ENCODE measurements at places on chromosomes 3 and 15.

GRCh38 chr15:86915811-86916331 is 836.2 kb downstream of the AGBL1 start:
- no peak for DNase-seq

GRCh38 chr15:44796508-44796907 is 60.2 kb downstream of the TRIM69 start:
- no peak for DNase-seq

GRCh38 chr3:65855370-65856100 is 183.2 kb downstream of the MAGI1 start:
- no peak for DNase-seq

DNA sequence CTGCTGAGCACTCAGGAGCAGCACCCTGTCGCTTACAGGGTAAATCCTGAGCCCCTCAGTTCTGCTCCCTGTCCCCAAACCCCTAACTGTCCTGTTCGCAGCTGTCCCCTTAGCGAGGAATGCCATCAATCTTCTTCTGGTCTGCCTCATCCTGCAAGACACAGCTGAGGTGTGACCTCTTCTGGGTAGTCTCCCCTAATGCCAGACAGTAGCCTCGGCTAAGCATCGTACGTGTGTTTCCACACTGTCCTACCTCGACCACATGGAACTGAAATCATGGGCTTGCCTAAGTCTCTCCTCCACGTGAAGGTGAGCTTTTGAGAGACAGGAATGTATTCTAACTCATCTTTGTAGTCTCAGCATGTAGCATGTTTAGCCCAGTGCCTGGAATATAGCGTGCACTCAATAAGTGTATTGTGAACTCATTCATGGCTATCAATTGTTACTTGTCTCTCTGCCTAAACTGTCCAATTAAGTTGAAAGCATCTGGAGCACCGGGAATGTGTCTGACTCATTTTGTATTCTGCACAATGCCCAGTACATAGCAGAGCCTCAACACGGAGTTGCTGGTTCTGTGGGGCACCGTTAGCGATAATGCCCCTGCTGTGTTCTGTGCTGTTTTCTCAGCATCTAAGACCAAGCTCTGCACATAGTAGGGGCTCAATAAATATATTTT is 90.2 kb downstream of the HES1 start:
- no peak for DNase-seq

- DNase-seq, result no peak
Measured at GRCh38 chr3:157460253-157460652, 23.6 kb downstream of the PTX3 start.

DNA sequence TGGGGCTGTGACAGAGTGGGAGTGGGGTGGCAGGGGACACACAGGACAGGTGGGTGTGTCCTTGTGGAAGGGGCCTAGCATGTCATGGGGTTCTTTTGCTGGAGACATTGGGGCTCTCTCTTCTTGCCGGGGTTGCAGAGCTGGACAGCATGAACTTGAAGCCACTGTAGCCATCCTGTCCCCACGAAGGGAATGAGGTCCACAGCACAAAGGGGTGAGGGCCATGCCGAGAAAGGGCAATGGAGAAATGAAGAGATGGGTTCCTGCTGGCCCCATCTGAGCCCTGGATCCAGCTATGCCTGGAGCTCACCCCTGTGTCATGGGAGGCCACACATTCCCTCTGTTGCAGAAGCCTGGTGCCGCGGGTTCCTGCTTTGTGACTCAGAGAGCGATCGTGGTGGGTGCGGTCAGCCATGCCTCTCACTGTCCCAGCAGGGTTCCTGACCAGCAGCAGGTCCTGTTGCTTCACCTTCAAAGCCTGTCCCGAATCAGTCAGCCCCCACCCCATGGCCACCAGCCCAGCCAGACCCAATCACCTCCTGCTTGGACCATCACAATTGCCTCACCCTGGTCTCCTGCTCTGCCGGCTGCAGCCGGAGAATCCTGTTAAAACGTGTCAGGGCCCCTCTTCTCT is 50.0 kb downstream of the DNAJB8 start:
- DNase-seq, result no peak

DNA sequence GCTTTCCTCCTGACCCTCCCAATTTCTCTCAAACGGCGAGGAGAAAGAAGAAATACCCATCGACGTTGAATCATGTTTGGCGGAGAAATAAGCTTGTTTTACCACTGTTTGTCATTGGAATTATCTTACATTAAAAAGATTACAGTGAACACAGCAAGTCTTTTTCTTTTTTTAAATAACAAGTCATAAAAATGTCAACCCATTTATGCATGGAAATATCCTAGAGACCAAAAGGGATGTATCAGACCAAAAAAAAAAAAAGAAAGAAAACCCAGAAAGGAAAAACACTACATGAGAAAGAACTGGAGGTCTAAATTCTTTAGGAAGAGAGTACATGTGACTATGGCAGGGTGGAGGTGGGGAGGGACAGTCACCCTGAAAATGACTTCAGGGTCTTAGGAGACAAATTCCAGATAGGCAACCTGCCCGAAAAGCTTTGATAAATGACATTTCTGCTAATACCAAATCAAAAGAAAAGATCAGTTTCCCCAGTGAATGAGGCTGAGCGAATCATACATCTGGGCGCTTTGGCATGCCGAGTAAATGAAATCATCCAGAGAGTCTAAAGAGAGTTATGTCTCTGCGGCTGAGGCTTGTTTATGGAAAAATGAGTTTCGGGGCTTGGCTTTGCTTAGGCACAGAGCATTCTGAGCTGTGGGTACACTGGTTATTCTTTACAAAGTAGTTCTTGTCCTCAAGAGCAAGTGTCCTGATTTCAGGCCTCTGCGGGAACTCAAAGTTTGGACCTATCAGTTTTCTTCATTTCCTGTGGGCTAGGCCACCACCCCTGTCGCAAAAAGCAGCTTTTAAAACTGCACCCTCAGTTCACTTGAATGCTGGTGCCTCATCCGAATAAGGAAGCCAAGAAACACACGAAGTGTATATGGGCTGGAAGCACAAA is 110.1 kb upstream of the TGFBR2 start:
- no peak for DNase-seq

GRCh38 chr3:1910322-1910721 is 188.3 kb upstream of the CNTN4 start:
- no peak for DNase-seq

DNA sequence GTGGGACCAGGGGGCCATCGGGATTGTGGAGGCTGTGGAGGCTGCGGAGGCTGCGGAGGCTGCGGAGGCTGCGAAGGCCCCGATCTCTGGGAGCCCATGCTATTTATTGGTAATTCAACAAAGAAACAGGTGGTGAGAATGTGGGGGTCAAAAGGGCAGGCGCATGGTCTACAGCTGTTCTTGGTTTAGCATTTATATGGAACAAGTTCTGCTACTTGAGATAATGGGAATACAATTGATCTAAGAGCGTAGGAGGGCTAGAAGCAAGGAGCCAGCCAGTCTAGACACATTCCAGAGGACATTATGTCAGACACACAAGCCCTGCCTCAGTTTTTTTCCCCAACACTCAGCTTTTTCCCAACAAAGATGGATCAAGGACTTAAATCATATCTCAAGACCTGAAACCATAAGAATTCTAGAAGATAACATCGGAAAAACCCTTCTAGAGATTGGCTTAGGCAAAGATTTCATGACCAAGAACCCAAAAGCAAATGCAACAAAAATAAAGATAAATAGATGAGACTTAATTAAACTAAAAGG is 20.1 kb downstream of the C3orf80 start:
- DNase-seq, result no peak

GRCh38 chr3:133412183-133413132 is 12.6 kb downstream of the BFSP2 start:
- DNase-seq, result no peak

GRCh38 chr15:82315519-82316246 is 33.6 kb downstream of the GOLGA6L10 start:
- no peak for DNase-seq

- DNase-seq, result no peak
Measured at GRCh38 chr3:134768116-134768515, 26.9 kb upstream of the EPHB1 start.

GRCh38 chr3:46693892-46694226 is 380 bp upstream of the ALS2CL start:
- DNase-seq, result no peak

DNA sequence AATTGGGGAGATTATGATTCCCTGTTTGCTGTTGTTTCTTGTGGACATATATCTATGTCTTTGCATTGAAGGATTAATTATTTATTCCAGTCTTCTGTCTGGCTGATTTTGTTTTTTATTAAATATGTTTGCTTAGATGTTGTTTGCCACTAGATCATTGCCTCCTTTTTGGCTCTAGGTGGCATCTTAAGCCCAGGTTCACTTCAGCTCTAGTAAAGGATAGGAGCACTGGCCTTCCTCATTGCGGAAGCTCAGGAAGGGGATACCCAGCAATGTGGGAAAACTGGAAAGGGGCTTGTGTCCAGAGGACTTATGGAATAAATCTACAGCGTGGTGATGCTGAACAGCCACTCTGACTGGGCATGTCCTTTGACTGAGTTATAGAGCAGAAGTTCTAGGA is 821.6 kb downstream of the PDCD6IP start:
- no peak for DNase-seq

GRCh38 chr15:40088929-40089755 is 19.5 kb downstream of the BMF start:
- DNase-seq, result no peak

DNA sequence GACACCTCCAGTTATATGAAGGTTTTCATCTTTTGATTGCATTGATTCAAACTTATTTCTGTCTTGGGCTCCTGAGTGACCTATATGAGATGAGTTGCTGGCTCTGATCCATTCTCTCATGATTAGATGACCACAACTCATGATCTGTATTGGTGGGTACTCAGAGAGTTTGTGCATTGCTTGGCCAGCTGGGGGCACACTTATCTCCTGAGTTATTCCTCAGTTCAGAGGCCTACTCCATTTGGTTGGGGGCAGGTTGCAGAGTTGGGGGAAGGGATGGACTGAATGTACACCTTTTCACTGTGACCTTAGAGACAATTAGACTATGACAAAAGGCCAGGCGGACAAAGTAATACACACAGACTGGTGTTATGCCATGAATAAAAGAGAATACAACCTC is 166.2 kb upstream of the SEMA6D start:
- DNase-seq, result peak; percentile 0

GRCh38 chr3:160707187-160707794 is 30.3 kb downstream of the ARL14 start:
- peak; percentile 56 for DNase-seq

DNA sequence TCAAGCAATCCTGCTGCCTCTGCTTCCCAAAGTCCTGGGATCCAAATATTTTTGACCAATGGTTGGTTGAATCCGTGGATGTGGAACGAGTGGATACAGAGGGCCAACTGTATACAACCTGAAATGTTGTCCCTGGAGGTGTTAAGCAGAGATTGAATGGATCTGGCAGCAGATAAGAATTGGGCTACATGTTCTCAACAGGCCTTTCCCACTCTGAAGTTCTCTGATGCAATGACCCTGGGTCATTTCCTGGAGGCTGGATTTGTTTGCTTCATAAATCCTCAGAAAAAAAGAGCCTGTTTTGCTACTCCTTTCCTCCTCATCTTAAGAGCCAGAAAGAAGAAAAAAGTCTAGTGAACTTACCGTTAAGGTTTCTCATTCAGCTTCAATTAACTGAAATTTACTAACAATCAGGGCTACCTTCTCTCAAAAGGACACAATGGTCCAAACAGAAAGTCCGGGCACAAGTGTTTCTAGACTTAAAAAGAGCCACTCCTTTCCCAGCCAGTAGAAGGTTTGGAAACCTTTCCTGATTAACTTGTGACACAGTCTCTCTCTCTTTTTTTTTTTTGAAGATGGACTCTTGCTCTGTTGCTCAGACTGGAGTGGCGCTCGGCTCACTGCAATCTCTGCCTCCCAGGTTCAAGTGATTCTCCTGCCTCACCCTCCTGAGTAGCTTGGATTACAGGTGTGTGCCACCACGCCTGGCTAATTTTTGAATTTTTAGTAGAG is 6.5 kb downstream of the ARHGEF3 start:
- no peak for DNase-seq

DNA sequence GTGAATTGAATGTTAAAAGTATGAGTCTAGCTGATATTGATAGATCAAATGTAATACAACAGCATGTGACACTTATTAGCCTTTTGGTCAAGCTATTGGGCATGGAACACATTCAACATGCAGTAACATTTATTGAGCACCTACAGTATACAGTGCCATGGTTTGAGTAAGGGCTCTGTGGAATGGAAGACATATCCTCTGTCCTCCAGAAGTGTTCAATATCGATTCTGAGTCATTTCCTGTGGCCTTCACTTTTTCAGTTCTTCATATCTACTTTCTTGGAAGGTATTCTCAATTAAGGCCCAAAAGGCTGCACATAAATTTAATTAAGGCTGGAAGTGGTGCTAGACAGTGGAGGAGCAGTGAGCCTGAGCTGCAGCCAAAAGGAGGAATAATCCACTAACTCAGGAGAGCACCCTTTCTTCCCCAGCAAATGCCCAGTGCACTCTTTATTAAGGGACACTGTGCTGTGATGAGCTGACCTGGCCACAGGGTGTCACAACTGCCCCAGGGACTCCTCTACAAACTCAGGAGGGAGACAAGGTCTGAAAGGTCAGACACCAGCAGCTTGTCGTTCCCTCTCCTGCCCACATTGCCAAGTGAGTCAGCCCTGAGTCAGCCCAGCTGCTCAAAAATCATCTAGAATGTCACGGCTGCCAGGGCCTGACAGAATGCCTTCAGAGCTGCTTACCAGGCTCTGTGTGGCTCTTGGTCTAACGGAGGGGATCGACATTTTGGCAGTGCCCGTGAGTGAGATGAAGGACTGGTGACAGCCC is 544.8 kb downstream of the AGBL1 start:
- DNase-seq, result no peak

DNA sequence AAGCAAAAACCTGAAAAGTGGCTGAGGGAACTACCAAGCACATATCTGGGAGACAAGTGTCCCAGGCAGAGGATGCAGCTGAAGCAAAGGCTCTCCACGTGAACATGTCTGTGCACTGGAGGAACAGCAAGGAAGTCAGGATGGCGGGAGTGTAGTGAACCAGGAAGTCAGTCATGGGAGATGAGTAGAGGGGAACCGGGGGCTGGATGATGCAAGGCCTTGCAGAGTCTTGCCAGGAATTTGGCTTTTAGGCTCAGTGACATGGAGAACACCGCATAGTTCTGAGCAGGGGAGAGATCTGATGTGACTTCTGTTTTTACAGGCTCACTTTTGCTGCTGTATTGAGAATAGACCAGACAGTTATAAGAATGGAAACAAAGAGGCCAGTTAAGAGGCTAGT is 19.0 kb downstream of the C2CD4A start:
- no peak for DNase-seq
